ENCODE measurements at places on chromosomes 1 and 21.

GRCh38 chr1:11286735-11287410 lies 13.9 kb downstream of the UBIAD1 start:
- DNase-seq = peak; percentile 61

DNA sequence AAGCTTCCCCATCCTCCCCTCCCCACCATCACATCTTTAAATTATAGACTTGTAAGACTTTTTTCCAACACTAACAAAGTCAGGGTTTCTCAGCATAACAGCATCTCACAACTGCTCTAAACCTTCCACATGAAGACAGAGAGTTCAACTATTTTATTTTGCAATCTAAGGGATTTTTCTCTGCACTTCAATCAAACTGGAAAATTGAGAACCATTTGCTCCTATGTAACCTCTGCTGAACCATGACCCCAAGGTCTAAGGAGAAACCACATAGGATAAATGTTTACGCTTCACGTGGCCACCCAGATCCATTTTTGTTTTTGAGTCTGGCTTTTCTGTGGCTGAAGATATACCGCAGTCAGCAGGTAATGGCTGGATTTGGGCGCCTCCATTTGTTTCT lies 13.2 kb downstream of the ERRFI1 start:
- peak; percentile 12 for DNase-seq

- DNase-seq = no peak
Measured at GRCh38 chr1:173100476-173101107, 49.9 kb upstream of the TNFSF18 start.

DNA sequence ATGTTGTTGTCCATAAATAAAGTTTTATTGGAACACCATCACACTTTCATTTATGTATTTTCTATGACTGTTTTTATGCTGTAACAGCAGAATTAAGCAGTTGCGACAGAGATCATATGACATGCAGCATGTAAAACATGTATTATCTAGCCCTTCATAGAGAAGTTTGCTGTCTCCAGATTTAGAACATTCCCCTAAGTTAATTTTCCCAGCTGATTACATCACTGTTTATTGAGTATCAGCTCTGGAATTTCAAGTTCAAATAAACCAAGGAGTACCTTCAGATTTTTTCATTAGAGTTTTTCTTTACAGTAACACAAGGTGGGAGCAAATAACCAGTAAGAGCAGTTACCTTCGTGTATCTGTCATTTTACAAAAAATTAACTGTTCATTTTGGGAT lies 792.8 kb downstream of the USP25 start:
- peak; percentile 34 for DNase-seq

GRCh38 chr1:179369751-179370341 lies 4.1 kb downstream of the AXDND1 start:
- peak; percentile 85 for DNase-seq

GRCh38 chr1:70990469-70991253 lies 57.0 kb downstream of the PTGER3 start:
- no peak for DNase-seq

Measured in cardiac fibroblast (primary cell).